Stimulated activated CD4-positive, alpha-beta T cell treated with anti-CD3 and anti-CD28 coated beads, Interleukin-4, amount 100 ng/mL, for 48 hours (primary cell): ENCODE measurements at places on chromosomes 16 and 17.

GRCh38 chr17:75689441-75689873 is 22.3 kb downstream of the SAP30BP start:
- peak; percentile 7 for DNase-seq

DNA sequence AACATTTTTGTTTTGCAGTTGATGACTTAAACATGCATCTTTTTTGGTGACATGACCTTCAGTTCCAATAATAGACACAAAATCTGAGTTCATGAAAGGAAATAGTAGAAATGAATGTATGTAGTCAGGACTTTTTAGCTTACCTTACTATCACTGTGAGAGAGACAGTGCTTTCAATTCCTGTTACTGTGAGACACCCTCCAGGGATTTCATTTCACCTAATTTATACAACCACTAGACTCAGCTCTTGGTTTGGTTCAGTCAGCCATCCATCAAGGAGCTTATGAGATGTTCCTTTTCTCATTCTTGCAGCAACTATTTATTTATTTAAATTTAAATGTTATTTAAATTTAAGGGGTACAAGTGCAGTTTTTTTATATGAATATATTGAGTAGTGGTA is 77.9 kb downstream of the MAP2K4 start:
- DNase-seq: no peak

GRCh38 chr17:38673707-38674013 is 1.1 kb downstream of the EPOP start:
- DNase-seq: no peak

- no peak for DNase-seq
Observed at GRCh38 chr17:40106760-40107521, 6.6 kb upstream of the NR1D1 start.

DNA sequence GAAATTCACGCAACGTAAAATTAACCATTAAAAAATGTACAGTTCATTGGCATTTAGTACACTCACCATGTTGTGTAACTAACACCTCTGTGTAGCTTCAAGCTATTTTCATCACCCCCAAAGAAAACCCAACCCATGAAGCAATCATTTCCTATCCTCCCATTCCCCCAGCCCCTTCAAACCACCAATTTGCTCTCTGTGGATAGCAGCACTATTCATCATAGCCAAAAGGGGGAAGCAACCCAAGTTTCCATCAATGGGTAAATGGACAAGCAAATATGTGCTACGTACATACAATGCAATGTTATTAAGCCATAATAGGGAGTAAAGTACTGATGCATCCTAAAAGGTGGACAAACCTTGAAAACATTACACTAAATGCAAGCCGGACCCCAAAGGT is 10.9 kb upstream of the KRT222 start:
- no peak for DNase-seq

DNA sequence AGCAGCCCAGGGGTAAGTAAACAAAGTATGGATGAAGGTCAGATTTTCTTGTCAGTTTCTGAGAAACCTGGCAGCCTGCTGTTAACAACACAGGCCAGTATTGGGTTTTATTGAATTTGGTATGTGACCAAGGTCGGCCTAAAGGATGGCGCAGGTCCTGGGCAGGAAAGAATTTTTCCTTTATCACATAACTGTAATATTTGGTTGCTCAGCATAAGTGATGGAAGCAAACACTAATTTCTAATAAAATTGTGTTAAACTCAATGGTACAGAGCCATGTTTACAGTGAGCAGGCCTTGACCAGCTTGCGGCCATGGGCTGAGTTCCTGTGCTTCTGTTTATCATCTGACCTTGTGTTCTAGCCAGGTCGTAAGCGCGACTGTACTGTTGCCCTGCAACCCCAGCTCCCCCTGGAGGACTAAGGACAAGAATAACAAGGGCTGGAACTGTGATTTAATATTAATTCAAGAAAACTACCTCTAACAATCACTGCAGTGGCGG is 10.5 kb downstream of the POLDIP2 start:
- DNase-seq: no peak

- no peak for DNase-seq
Observed at GRCh38 chr16:14398014-14398717, 231.9 kb downstream of the PARN start.

DNA sequence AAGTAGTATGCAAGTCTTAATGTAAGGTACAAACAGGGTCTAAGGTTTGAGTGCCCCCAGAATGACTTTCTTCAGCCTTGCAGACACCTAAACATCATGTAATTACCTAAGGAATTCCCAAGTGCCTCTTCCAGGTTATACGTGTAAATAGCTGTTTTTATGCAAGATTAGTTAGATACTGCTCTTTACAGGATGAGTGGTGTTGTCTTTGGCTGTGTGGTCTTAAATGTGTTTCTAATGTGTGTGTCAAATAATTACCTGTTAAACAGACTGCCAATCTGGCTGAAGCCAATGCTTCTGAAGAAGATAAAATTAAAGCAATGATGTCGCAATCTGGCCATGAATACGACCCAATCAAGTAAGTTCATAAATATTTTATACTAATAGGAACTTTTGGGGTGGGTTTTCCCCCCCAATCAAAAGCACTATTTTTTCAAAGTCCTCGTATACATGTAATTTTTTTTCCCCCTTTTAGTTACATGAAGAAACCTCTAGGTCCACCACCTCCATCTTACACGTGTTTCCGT is 16.0 kb downstream of the RBBP6 start:
- no peak for DNase-seq

DNA sequence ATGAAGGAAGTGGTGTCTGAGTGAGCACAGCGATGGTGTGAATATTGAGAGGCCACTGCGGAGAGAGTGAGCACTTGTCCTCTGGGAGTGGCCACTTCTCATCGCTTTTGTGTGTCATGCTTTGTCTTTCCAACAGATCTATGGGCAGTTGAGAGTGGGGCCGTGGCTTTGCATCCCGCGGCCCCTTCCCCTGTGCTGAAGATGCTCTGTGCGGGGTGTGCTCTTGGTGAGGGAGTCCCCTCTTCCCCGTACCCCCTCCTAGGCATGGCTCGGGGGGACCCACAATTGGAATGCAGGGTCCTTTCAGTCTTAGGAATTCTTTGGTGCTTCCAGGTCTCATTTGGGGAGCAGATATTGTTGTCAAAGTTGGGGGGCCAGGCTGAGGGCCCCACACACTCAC is 197.3 kb upstream of the WSCD1 start:
- no peak for DNase-seq

- no peak for DNase-seq
Observed at GRCh38 chr17:58576679-58577367, 62.4 kb upstream of the MTMR4 start.

DNA sequence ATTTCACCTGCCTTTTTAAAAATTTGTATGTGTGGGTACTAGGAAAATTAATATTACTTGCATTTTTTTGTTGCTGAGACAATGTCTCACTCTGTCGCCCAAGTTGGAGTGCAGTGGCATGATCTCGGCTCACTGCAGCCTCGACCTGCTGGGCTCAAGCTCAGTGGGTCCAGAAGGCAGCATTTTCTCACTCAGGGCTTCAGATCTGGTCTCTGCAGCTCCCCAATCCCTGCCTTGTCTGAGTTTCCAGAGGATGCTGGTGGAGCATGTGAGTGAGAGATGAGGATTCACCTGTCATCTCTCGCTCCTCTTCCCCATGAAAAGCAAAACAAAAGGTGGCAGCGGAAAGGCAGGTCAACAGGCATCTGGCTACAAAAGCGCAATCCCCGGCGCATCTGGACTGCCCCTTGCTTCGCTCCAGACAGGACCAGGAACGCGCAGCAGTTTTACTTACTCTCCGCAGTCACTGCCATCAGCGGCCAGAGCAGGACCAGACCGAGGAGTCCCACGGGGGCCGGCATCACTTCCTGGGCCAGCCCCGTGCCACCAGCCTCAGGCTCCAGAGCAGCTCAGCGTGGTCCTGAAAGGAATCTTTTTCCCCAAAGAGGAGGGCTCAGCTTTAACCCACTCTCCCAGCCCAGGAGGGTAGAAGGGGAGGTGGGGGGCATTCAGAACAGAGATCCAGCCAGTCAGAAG is 59.9 kb downstream of the LITAF start:
- no peak for DNase-seq

- no peak for DNase-seq
Observed at GRCh38 chr17:30557916-30558685, 80.9 kb downstream of the GOSR1 start.

- DNase-seq: no peak
Observed at GRCh38 chr17:13113821-13114525, 96.1 kb upstream of the ELAC2 start.

- no peak for DNase-seq
Observed at GRCh38 chr16:5030251-5030870, 3.4 kb downstream of the NAGPA start.

DNA sequence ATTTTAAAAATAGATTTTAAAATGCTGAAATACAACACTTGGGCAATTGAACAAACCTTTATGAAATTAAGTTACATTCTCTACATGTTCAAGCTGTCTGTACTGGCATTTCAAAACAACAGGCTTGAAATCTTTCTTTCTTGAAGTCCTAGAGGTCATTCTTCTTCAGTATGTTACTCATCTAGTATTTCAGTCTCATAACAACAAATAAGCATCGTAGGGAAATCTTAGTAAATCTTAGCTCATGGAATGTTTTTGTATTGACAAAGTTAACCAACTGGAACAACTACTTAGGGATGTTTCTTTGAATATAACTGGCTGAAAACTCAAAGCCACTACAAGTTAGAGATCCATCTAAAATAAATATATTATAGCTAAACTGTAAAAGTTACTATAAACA is 96.6 kb downstream of the KIF2B start:
- no peak for DNase-seq

DNA sequence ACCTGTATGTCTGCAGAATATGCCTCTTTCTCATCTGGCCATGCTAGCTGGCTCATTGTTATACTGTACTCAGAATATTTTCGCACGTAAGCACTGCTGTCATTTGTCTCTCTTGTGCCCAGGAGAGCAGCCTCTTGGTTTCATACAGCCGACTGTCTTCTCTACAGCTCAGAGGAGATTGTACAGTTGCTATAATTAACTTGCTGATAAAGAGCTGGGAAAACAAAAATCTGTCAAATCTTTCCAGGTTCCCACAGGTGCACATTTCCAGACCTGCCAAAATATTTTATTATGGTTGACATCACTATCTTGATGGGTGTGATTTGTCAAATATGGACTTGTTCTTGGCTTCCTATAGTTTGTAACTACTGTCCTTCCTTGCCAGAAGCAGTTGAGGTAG is 122.7 kb downstream of the FTO start:
- no peak for DNase-seq

GRCh38 chr16:14462811-14463210 is 167.2 kb downstream of the PARN start:
- no peak for DNase-seq

DNA sequence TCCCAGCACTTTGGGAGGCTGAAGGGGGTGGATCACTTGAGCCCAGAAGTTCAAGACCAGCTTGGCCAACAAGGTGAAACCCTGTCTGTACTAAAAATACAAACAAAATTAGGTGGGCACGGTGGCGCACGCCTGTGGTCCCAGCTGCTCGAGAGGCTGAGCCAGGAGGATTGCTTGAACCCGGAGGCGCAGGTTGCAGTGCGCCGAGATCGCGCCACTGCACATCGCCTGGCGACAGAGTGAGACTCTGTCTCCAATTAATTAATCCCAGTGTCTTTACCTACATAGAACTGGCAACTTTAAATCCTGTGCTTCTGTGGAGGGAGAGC is 1.5 kb upstream of the ELOB start:
- DNase-seq: no peak

- no peak for DNase-seq
Observed at GRCh38 chr17:19410875-19411620, at the start of gene RNF112. Gene RNF112 (plus strand): TSS chr17:19411232. CDS start chr17:19411409, 177 bp downstream.

- DNase-seq: peak; percentile 27
Observed at GRCh38 chr17:17305281-17305801, 2.2 kb downstream of the NT5M start.
